ENCODE measurements at places on chromosomes 11 and 22.
A peak's percentile ranks its signal among the peaks of the same experiment; 100 is the strongest.

DNA sequence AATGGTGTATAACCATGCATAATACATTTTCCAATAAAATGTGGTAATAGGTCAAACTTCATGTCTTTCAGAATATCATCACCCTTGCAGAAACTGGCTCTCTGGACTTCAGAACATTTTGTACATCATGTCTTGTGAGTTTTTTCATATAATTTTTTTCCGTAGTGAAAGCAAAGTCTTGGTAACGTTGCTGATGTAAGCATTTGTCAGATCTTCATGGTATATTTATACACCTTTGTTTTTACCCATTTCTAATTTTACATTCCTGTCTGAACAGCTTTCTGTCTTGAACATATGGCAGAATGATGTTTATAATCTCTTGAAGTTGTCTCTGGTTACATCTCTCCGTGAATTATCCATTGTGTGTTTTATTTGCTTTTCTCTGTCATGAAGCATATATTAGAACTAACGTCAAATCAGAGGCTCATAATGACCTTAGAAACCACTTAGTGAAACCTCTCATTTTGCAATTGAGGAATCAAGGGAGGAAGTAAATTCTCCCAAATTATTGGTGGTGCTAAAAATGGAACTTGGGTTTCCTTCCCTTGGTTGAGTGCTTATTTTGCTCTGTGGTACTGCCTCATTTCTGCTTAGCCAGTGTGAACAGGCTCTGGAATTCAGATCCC lies 37.4 kb downstream of the CSRP3 start:
- DNase-seq = no peak

GRCh38 chr11:32090545-32091370 lies at the start of gene RCN1:
Gene RCN1 (plus strand): TSS chr11:32091074. CDS start chr11:32091197, 123 bp downstream.
- peak; percentile 75 for DNase-seq

DNA sequence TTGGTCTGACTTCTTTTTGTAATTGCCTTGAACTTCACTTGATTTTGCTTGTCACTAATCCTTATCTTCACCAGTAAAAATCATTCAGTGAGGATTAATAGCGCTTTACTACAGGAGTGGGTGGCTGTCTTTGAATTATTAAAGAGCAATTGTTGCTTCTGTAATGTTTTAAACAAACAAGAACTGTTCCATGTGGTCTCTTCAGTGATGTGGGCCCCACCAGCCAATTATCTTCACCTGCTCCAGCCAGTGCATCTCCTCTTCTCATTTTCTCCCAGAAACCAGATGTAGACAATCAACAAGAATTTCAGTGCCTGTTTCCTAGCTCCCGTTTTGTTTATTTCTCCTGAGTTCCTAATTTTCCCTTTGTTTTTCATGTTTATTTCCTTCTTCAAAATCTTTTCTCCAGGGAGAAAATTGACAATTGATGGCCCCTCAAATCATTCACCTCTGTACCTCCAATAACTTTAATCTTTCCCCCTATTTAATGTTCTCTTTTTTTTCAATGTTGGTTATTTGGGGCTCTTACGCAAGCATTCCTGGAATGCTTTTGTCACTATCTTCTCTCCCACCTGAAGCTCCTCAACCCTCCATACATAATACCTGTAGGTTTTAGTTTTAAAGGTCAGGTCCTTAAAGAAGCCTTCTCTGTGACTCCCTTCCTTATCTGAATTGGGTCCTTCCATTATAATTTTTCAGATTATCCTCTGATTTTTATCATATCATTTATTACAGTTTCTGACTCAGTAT lies 115.1 kb downstream of the ARFGAP2 start:
- no peak for DNase-seq

- DNase-seq = no peak
Observed at GRCh38 chr22:42208362-42208761, 62.1 kb downstream of the TCF20 start.

DNA sequence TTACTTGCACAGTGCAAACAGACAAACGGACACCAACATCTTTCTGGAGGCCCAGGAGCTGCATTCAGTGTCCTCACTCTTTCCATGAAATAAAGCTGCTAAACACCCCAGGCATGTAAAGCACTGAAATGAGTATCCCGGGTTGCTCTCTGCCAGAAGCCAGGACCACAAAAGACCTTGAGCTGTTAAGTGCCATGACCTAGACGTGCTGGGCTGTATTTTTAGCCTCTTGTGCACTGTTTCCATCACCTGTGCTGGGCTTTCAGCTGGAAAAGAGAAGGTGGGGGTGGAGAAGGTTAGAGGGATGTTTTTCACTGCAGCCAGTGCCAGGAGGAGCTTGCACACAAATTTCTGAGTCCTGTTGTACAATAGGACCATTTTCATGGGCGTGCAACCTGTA lies 3.4 kb upstream of the KREMEN1 start:
- DNase-seq = no peak

DNA sequence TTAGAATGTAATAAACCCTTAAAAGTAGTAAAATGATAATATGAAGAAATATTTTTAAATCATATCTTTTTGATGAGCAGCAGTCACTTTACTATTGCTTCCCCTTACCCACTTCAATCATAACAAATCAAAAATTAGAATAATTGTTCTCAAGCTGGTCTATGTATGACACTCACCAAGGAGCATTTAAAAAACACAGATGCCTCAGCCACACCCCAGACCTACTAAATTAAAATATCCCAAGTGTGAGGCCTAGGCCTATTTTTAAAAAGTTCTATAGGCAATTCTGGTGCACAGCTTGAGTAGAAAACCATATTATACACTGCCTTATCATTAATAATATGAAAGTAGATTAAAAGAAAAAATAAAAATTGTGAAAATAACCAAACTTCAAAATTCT lies 15.2 kb downstream of the KIF18A start:
- DNase-seq = no peak

DNA sequence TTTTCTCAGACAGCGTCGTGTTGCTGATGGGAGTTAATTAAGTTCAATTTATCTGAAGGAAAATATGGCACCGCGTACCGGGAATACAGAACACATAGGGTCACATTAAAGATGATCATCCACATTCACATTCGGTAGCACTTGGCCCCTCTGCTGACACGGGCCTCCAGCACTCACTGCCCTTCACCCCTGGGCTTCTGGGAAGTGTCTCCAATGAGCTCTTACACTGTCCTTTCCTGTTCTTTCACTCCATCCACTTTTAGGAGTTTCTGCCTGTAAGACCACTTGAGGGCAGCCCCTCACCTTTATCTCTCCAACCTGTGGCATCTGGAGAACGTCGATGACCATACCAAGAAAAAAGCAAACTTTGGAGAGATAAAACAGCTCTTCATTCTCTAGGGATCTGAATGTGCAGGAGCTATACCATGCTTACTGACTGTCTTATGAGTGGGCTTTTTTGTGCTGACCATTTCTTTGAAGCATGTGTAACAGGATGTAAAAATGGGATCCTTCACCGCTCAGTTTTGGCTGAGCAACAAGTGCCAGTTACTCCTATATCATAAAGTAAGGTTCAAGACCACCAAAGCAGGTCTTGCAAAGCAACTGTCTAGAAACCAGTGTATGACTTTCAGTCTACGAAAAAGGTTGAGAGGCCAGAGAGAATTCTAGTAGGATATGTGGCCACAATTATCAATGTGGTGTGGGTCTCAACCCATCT lies 1.1 kb upstream of the SERGEF start:
- peak; percentile 3 for DNase-seq

- DNase-seq = no peak
Observed at GRCh38 chr11:4645974-4646373, 2.2 kb downstream of the OR51E1 start.

GRCh38 chr11:44988981-44989635 lies 38.4 kb upstream of the TP53I11 start:
- DNase-seq = no peak

GRCh38 chr22:49227670-49228069 lies 600.0 kb downstream of the BRD1 start:
- DNase-seq = no peak

DNA sequence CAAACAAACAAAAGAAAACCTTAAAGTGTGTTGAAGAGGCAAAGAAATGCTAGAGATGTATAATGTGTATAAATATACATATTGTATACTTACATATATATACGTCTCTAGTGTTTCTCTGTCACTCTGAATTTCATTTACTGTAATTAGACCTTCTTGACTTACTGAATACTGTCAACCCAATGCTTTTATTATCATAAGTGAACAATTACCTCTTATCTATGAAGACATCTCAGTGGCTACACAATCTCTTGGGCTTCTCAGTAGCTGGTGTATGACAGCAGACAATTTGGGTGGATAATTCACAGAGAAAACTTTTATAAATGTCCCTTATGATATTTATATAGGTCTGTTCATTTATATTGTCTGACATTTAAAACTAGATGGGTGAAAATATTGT lies 664.1 kb upstream of the ANO3 start:
- no peak for DNase-seq

DNA sequence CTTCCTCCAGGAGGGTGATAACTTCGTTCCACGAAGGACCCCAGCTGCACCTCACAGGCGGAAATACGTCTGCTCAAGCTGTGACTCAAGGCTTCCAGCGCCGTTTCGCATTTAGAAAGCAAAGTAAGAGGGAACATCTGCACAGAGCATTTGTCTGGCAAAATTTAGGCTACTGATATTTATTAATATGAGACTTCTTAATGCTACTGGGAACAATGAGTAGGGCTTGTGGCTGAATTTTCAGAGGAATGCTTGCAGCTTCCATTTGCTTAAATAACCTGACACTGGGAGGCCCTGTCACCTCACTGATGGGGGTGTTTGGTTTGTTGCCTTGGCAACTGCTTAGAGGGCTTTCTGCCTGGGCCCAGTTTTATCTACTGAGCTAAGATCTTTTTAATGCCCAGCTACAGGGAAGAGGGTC lies 14.7 kb upstream of the ST14 start:
- DNase-seq = no peak

DNA sequence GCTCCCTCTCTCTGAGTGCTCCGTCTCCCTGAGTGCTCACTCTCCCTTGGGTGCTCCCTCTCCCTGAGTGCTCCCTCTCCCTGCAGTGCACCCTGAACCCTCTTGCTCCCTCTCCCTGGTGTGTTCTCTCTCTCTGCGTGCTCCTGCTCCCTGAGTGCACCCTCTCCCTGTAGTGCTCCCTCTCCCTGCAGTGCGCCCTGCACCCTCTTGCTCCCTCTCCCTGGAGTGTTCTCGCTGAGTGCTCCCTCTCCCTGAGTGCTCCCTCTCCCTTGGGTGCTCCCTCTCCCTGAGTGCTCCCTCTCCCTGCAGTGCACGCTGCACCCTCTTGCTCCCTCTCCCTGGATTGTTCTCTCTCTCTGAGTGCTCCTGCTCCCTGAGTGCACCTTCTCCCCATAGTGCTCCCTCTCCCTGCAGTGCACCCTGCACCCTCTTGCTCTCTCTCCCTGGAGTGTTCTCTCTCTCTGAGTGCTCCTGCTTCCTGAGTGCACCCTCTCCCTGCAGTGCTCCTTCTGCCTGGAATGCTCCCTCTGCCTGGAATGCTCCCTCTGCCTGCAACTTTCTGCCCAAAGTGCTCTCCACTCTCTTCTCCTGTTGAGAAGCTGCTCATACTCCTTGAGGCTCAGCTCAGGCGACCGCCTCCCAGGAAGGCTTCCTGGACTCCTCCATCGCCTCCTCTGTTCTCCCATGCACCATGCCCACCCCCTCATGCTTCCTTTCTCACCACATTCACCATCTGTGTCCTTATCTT lies 48.4 kb upstream of the WNT7B start:
- no peak for DNase-seq

GRCh38 chr22:44313385-44314006 lies 745 bp upstream of the SHISAL1 start:
- DNase-seq = no peak
